ENCODE measurements at places on chromosomes 7 and 10. TPM values are rescaled to one million over a fixed set of nuclear protein-coding genes. Genes with fewer than 3 reads are reported as not detected.

GRCh38 chr10:116665541-116666125 lies 44.9 kb downstream of the PNLIPRP2 start:
- no peak overlapping the region for H3K27ac ChIP-seq
- H3K27me3 ChIP-seq = no peaks in the 10 kb centered on the region
- no peak for DNase-seq
- H3K4me1 ChIP-seq = no peaks in the 10 kb centered on the region

TAS2R60 gene
- not detected for total RNA-seq

TMEM213 gene
- total RNA-seq = not detected

GRCh38 chr7:121369462-121369861 lies 26.6 kb downstream of the FAM3C start:
- no peaks in the 10 kb centered on the region for H3K36me3 ChIP-seq
- DNase-seq = peak; percentile 27
- H3K4me1 ChIP-seq = no peaks in the 10 kb centered on the region
- no peak overlapping the region for H3K27ac ChIP-seq
- no peaks in the 10 kb centered on the region for H3K27me3 ChIP-seq

DNA sequence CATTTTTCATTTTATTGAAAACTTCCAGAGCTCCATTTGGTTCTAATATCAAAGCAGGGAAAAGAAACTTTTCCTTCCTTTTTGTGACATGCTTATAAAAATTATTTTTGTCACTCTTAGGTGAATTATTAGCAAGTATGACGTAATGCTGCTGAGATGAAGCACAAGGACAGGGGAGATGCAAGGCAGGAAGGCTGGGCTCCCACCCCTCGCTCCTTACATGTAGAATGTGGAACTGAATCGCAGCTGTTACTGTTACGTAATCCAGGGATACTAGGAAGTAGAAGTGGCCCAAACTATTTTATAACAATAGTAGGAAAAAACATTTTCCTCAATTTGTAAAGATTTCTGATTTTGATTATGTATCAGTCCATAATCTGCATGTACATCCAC lies 17.1 kb upstream of the GTPBP4 start:
- no peaks in the 10 kb centered on the region for H3K27me3 ChIP-seq
- no peak overlapping the region for H3K27ac ChIP-seq
- H3K4me3 ChIP-seq = no peak overlapping the region
- no peaks in the 10 kb centered on the region for H3K4me1 ChIP-seq
- no peaks in the 10 kb centered on the region for H3K36me3 ChIP-seq

GRCh38 chr10:102743588-102744373 lies at the start of gene WBP1L:
WBP1L (plus strand) TSS chr10:102743948; CDS start chr10:102744054, 106 bp downstream.
- peak within 1 kb of the TSS; percentile 79 for H3K27ac ChIP-seq
- DNase-seq = peak; percentile 97
- peak within 1 kb of the TSS; percentile 97 for H3K4me3 ChIP-seq
- H3K4me1 ChIP-seq = peaks cover 7% of the 10 kb centered on the region
- H3K27me3 ChIP-seq = no peaks in the 10 kb centered on the region
- H3K36me3 ChIP-seq = no peaks in the 10 kb centered on the region

DNA sequence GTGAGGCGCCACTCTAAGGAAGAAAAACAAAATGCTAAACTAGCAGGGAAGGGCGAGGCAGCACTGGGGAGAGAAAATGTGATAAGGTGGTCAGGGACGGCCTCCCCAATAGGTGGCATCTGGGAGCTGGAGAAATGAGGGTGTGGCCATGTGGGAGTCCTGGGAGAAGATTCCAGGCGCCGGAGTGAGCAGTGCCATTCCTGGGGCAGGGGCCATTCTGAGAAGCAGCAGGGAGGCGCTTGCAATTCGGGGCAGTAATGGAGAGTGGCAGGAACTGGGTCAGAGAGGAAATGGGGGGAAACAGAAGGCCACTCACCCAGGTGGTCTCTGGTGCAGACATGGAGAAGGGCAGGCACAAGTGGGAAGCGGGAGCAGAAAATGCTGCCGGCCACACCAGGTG lies 61.8 kb upstream of the LRRC18 start:
- H3K27ac ChIP-seq = no peak overlapping the region
- H3K27me3 ChIP-seq = no peaks in the 10 kb centered on the region
- no peaks in the 10 kb centered on the region for H3K4me1 ChIP-seq
- H3K36me3 ChIP-seq = no peaks in the 10 kb centered on the region
- no peak for DNase-seq

GRCh38 chr7:50369143-50370026 lies 64.9 kb downstream of the IKZF1 start:
- H3K4me3 ChIP-seq = no peak overlapping the region
- no peak for DNase-seq
- H3K27me3 ChIP-seq = no peaks in the 10 kb centered on the region
- no peaks in the 10 kb centered on the region for H3K4me1 ChIP-seq

DNA sequence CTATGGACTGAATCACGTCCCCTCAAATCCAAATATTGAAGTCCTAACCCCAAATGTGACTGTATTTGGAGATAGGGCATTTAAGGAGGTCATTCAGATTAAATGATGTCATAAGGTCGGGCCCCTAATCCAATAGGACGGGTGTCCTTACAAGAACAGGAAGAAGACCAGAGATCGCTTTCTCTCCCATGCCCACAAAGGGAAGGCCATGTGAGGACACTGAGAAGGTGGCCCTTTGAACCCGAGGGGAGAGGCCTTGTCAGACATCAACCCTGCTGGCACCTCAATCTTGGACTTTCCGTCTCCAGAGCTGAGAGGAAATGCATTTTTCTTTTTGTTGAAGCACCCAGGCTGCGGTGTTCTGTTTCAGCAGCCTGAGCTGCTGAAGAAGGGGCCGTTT lies 72.3 kb upstream of the KLF6 start:
- H3K27me3 ChIP-seq = no peaks in the 10 kb centered on the region
- H3K4me1 ChIP-seq = peaks cover 5% of the 10 kb centered on the region
- DNase-seq = no peak

GRCh38 chr7:76187272-76187671 lies 14.4 kb upstream of the SRRM3 start:
- no peaks in the 10 kb centered on the region for H3K27me3 ChIP-seq
- H3K27ac ChIP-seq = no peak overlapping the region
- DNase-seq = no peak
- no peaks in the 10 kb centered on the region for H3K4me1 ChIP-seq
- no peak overlapping the region for H3K4me3 ChIP-seq

DNA sequence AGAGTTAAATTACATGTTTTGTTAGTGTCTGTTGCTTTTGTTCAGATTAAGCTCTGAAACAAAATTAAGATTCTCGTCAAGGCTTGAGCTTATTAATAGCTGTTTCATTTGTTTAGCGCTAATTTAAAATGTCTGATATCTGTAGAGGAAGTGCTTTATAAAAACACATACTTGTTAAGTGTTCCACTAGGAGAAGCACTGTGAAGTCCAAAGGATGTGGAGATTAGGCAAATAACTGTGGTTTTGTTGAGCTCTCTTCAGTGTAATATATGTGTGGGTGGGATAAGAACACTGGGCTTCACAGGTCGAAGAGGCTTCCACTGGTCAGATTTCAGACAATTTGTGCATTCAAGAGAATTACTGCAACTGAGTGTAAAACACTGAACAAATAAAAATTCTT lies 242.0 kb downstream of the AUTS2 start:
- no peak overlapping the region for H3K4me3 ChIP-seq
- H3K27ac ChIP-seq = no peak overlapping the region
- no peaks in the 10 kb centered on the region for H3K36me3 ChIP-seq
- no peaks in the 10 kb centered on the region for H3K4me1 ChIP-seq
- H3K27me3 ChIP-seq = no peaks in the 10 kb centered on the region
- DNase-seq = no peak

GRCh38 chr7:20249376-20249775 lies 32.2 kb upstream of the MACC1 start:
- H3K27me3 ChIP-seq = no peaks in the 10 kb centered on the region
- H3K4me1 ChIP-seq = no peaks in the 10 kb centered on the region
- no peak overlapping the region for H3K27ac ChIP-seq
- H3K4me3 ChIP-seq = no peak overlapping the region
- DNase-seq = no peak
- H3K36me3 ChIP-seq = no peaks in the 10 kb centered on the region

- no peak overlapping the region for H3K27ac ChIP-seq
- DNase-seq = no peak
- no peaks in the 10 kb centered on the region for H3K36me3 ChIP-seq
- no peaks in the 10 kb centered on the region for H3K4me1 ChIP-seq
- H3K4me3 ChIP-seq = no peak overlapping the region
- no peaks in the 10 kb centered on the region for H3K27me3 ChIP-seq
Observed at GRCh38 chr7:2032030-2032875, 200.5 kb downstream of the MAD1L1 start.

AGR3 gene
- 144 TPM for total RNA-seq

DNA sequence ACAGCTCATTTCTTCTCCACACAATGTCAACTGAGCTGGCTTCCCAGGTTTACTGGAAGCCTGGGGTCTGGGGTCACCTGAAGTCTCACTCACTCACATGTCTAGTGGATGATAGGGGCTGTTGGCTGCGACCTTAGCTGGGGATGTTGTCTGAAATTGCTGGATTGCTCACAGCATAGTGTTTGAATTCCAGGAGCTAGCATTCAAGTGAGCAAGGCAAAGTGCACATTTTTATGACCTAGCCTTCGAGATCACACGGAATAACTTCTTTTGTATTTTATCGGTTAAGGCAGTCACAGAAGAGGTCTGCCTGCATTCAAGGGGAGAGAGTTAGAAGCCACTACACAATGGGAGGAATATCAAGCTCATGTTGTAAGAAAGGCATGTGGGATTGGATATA lies 3.6 kb downstream of the TEX47 start:
- H3K4me3 ChIP-seq = no peak overlapping the region
- no peaks in the 10 kb centered on the region for H3K36me3 ChIP-seq
- no peaks in the 10 kb centered on the region for H3K4me1 ChIP-seq
- no peaks in the 10 kb centered on the region for H3K27me3 ChIP-seq
- no peak overlapping the region for H3K27ac ChIP-seq

MYH16 gene
- total RNA-seq = not detected

GRCh38 chr10:100969187-100970075 lies at the start of gene SEMA4G:
SEMA4G (plus strand) TSS chr10:100969504; CDS start chr10:100972913, 3,409 bp downstream.
- no peaks in the 10 kb centered on the region for H3K36me3 ChIP-seq
- peak; percentile 62 for DNase-seq
- peak within 1 kb of the TSS; percentile 92 for H3K27ac ChIP-seq

DNA sequence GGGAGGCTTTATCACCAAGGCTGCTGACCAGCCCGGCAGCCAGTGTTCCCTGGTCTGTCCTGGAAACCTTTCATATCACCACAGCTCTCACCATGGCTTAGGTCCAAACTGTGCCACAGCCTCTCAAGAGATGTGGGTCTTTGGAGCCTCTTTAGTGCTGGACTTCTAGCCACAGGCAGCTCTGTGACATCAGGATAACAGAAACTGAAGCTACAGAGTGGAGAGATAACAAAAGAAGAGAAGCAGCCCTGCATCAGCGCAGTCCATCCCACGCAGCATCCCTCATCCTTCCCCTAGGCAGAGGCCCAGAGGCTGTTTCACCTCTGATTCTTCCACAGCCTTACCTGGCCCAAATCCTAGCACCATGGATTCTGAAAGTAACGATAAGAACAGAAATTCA lies 187.9 kb upstream of the KMT2E start:
- H3K27me3 ChIP-seq = no peaks in the 10 kb centered on the region
- no peaks in the 10 kb centered on the region for H3K36me3 ChIP-seq
- no peak overlapping the region for H3K4me3 ChIP-seq
- DNase-seq = no peak
- no peak overlapping the region for H3K27ac ChIP-seq

GAD2 gene
- not detected for total RNA-seq

DNA sequence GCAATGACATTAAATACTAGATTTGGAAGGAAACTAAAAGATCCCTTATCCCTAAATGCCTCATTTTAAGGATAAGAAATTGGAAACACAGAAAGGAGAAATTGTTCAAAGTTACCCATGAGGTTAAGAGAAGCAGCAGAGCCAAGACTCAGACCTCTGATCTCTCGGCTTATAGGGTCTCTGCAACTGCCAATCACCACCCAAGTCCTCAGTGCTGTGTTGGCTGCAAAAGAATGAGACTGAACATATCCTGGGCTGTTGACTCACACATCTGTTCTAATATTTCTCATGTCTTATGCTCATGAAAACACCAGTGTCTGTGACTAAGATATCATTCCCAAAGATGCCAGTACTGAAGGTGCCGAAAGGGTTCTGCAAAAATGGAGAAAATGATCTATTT lies 153.3 kb downstream of the XPNPEP1 start:
- H3K36me3 ChIP-seq = no peaks in the 10 kb centered on the region
- no peaks in the 10 kb centered on the region for H3K4me1 ChIP-seq
- H3K4me3 ChIP-seq = no peak overlapping the region

GRCh38 chr7:43112941-43113621 lies 634 bp downstream of the HECW1 start:
- no peak overlapping the region for H3K27ac ChIP-seq
- no peaks in the 10 kb centered on the region for H3K36me3 ChIP-seq
- no peaks in the 10 kb centered on the region for H3K4me1 ChIP-seq
- H3K4me3 ChIP-seq = peak overlapping the region; percentile 22
- no peak for DNase-seq

GRCh38 chr7:134902058-134902457 lies 84.2 kb upstream of the AGBL3 start:
- no peak overlapping the region for H3K27ac ChIP-seq
- H3K27me3 ChIP-seq = no peaks in the 10 kb centered on the region
- no peak overlapping the region for H3K4me3 ChIP-seq
